ENCODE measurements at places on chromosomes 6 and 20.

DNA sequence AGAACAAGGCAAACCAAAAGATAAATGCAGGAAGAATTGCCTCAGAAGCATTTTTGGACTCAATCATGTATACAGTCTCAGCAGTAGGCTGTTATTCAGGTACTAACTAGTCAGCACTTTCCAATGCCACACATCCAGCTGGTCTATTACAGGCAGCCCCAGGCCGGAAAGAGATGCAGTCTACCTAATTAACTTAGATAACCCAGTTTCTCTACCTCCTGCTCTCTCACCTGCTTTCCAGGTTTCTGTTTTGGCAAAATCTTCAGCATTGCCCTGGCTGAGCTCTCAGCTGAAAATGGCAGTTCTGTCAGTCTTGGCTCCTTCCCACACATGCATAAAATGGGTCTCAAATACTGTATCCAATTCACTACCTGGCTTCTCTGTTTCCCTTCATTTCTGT, 101.3 kb upstream of the UFL1 start:
- no peak for DNase-seq

- DNase-seq: no peak
Observed at GRCh38 chr6:166277892-166278578, 30.2 kb downstream of the PRR18 start.

DNA sequence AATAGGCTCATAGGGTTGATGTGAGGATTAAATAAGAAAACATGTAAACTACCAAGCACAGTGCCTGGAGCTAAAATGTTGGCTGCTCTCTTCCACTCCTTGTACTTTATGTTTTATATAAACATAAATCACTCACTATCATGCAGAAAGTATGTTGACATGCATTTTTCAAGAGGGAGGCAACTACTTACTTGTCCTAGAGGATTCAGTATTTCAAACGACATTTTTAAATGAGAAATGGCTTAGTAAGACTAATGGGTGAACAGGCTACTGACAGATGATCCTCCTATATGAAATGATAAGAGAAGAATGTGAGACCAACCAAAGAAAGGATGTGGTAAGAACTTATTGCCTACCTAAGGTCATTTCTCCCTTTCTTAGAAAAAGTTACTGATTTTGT, 21.0 kb downstream of the LATS1 start:
- no peak for DNase-seq

DNA sequence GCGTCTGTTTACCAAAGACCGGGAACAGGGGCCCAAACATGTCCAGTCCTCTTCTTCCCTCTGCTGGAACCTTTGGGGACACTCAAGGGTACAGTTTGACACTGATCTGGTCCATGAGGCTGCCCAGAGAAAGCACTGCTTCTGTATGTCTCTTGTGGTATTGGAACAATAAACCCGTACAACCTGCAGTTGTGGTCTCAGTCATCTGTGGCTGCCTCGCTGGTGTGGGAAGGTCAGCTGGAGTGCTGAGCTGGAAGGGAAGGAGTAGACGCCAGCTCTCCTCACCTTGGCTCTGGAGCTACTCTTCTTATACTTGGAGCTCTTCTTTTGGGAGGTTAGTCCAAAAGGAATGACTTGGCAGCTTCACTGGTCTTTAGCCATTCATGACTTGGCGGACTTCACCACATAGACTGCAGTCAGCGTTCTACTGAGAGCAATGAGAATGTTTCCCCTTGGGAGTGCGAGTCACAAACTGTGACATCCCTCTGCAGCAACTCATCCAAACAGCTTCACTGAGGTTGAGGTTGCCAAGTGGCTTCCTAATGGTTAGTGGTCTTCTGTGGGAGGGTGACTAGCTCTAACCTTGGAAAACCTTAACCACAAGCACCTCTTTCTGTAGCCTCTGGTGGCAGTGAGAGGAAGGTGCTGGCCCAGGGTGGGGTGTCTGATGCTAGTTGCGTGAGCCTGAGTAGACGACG, 81.2 kb downstream of the ASXL1 start:
- no peak for DNase-seq

- DNase-seq: no peak
Observed at GRCh38 chr6:39787322-39787721, 4.9 kb upstream of the DAAM2 start.

DNA sequence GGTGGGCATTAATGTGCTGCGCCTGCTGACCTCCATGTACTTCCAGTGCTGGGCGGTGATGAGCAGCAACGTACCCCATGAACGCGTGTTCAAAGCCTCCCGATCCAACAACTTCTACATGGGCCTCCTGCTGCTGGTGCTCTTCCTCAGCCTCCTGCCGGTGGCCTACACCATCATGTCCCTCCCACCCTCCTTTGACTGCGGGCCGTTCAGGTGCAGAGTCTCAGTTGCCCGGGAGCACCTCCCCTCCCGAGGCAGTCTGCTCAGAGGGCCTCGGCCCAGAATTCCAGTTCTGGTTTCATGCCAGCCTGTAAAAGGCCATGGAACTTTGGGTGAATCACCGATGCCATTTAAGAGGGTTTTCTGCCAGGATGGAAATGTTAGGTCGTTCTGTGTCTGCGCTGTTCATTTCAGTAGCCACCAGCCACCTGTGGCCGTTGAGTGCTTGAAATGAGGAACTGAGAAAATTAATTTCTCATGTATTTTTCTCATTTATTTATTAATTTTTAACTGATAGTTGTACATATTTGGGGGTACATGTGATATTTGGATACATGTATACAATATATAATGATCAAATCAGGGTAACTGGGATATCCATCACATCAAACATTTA, 35.2 kb upstream of the NOP56 start:
- no peak for DNase-seq

DNA sequence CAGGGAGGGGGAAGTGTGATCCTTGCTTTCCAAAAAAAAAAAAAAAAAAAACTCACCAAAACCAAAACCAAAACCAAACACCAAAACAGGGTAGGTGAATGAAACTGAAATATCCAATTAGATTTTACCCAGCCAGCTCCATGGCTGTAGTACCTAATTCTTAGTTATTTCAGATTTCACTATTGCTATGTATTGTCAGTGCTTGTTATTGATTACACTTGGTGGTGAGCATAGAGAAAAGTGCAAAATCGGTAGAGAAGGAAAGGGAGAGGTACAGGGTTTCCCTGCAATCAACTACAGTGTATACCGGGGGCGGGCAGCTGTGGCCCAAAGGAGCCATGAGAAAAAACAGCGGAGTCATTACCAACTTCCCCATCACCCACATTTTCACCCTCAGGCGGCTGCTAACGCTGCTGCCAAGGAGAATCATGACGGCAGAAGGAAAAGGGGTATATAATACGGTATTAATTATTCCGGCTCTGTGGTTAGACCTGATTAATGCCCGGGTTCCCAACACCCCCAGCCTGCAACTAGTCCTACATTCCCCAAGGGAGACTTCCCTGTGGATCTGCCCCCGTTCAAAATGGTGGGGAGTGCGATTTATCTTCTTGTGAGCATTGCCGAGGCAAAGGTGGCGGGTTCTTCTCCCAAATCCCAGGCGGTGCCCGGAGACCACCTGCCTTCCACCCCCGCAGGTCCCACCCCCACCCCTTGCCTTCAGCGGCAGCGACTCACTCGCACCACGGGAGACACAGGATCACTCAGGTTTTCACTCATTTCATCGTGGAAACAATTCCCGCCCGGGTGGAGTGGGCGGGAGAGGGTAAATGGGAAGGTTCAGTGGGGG, at the start of gene C6orf62:
C6orf62 (minus strand) TSS at position 30 of the 847 bp plus-strand sequence. CDS start 486 bp downstream, outside the sequence.
- DNase-seq: peak; percentile 17

DNA sequence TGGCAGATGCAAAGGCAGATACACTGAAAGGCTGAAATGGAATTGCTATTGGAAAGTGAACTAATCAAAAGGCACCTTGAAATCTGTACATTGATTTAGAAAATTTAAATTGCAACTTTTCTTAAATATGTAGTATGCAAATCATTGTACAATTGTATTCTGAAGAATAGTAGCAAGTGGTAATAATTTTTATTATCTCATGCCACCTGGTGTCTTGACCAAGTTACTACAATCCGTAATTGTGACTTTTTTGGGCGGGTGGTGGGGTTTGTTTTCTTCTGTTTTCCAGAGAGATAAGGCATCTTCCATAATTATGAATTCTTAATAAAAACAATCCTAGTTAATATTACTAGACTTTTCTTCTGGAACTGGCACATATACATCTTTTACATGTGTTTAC, 12.5 kb upstream of the BCKDHB start:
- no peak for DNase-seq

DNA sequence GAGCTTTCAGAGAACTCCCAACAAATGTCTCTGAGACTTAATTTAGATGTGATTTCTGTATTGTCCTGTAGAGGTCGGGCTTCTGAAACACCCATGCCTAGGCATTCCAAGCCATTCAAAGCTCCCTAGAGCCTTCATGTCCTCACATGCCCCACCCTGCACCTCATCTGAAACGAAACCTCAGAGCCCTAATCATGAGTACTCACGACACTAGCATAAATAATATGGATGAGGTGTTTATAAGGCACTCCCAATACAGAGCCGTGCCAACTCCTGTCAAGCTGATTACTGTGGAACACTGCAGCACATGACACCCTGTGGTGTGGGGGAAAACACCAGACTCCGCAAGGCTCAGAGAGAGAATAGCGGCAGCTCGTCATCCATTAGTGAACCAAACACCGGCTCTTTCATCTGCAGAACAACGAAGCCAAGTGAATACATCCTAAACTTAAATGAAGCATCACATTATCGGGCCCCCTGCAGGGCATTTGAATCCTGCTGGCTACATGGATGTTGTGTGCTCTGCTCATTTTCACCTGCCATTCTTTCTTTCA, 83.8 kb downstream of the FNDC1 start:
- no peak for DNase-seq

DNA sequence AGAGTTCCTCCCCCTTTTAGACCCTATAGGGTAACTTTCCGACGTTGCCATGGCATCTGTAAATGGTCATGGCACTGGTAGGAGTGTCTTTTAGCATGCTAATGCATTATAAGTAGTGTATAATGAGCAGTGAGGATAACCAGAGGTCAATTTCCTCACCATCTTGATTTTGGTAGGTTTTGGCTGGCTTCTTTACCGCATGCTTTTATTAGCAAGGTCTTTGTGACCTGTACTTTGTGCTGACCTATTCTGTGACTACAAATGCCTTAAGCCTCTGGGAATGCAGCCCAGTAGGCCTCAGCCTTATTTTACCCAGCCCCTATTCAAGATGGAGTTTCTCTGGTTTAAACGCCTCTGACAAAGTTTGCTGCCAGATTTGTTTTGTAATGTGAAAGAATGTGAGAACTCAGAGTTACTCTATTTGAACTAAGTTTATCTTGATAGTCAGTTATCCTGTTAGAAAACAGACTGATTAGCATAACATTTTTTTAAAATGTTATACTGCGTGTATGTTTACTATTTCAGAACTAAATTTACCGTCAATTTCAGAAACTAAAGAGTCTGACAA, 111.3 kb upstream of the PRSS16 start:
- DNase-seq: no peak

DNA sequence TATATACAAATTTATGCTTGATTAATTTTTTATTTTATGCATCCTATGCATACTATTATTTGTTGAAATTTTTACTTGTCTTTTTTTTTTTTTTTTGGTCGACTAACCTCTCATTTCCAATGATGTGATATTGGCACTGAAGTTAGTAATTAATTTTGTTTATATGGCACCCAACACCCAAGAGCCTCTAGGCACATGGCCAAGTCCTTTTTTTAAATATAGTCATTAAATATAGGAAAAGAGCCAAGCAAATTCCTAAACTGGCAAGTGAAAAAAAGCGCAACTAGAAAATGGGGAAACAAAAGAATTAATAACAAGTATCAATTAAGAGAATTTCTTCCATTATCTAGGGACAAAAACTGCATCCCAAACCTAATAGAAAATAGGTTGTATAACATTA, 85.5 kb upstream of the HS3ST5 start:
- no peak for DNase-seq

DNA sequence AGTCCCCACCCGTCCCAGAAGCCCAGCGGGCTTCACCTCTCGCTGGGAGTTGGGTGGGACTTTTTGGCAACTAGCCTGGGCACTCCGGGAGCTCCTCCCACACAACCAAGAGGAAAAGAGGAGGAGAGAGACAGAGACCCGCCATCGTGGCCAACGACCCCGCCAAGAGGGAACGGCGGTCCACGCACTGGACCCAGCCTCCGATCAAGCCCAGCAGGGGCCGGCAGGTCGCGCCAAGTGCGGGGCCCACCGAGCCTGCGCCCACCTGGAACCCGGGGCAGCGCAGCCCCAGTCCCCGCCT, 3.0 kb upstream of the TMEM14C start:
- DNase-seq: no peak

DNA sequence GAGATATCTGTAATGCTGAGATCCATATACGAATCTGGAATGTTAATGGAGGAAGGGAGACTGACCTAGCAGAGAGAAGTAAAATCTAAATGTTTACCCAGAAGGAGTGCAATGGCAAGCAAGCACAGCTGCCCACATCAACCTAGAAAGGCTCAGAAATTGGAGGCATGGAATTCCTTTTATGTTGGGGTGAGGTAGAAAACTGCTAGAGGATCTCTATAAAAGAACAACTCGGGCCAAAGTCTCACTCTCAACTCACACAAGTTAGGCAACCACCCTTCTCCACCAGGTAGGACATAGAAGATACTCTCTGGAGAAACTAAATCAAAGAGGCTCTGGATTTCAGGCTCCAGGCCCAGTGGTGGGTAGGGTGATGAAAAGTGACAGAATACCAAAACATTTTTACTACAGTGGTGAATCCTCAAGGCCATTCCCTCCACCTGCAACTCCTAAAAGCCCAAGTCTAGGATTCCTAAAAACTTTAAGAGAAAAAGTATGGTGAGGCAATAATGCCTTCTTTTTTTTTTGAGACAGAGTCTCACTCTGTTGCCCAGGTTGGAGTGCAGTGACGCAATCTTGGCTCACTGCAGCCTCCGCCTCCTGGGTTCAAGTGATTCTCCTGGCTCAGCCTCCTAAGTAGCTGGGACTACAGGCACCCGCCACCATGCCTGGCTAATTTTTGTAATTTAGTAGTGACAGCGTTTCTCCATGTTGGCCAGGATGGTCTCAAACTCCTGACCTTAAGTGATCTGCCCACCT, 9.5 kb upstream of the ADGRG6 start:
- DNase-seq: no peak

DNA sequence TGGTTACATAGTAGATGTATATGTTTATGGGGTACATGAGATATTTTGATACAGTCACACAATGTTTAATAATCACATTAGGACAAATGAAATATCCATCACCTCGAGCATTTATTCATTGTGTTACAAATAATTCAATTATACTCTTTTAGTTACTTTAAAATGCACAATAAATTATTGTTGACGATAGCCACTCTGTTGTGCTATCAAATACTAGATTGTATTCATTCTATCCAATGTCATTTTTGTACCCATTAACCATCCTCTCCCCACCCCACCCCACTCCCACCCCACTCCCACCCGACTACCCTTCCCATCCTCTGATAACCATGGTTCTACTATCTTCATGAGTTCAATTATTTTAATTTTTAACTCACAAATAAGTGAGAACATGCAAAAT, 585.4 kb downstream of the CDH26 start:
- DNase-seq: no peak
